ENCODE measurements at places on chromosomes 5 and 9.

- no peak for DNase-seq
These were observed 52.3 kb upstream of the EGFL7 start for GRCh38 chr9:136610426-136610825.

DNA sequence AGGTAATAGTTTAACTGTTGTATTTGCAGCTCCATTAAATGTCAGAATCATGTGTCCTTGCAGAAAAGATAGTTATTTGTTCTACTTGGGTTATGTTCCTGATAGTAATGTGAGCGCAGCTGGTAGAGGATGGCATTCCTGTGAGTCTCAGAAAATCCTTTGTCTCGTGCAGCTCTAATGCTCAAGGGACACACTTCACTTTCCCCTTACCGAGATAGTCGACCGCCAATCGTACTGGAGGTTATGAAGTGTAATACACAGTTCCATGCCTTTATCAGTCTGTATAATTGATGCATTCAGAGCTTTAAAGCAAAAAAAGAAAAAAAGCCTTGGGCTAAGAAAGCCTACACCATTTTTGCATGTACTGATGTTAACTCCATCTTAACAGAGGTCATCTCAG lies 60.2 kb upstream of the SRP19 start:
- no peak for DNase-seq

DNA sequence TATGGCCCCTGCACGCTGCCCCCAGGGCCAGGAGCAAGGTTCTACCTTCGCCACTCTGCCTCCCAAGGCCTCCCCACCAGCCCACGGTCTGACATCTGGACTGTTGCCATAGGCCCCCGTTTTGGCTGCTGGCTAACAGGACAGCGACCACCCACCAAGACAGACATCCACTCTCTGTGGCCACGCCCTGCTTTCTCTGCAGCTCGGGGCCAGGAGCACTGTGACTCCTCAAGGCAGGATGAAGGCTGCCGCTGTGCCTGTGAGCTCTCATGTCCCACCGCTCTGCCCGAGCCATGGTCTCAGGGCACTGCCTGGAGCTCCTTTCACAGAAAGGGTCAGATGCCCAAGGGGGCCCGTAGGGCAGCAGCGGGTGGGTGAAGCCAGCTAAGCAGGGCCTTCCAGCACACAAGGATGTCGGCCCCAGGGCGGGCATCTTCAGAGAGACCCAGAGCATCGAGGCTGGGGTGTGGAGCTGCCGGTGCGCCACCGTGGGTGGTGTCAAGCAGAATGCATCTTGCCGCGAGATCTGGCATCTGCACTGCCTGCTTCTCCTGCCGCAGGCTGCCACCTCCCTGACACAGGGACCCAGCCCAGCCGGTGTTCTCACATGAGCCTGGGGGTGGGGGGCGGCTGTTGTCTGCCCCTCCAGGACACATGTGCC lies 92.2 kb upstream of the ADAMTS2 start:
- DNase-seq = no peak

- DNase-seq = no peak
These were observed 9.6 kb downstream of the PSIP1 start for GRCh38 chr9:15501179-15501578.

DNA sequence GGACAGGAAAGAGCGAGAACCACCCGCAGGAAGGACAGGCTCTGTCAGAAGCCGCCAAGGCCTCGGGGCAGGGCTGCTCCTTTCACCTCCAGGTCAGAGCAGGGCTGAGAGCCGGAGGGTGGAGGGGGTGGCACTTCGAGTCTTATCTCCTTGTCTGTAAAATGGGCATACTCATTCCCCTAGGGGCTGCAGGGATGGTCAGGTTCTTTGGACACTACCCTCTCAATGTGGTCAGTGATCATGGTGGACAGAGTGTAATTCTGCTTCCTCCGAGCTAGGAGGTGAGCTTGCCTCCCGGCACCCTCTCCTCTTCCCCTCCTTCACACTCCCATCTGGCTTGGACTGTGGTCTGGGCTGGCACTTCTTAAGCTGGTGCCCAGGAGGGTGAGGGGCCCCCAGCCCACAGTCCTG lies 39.6 kb downstream of the RGS3 start:
- DNase-seq = no peak

- no peak for DNase-seq
These were observed 203.6 kb downstream of the EDIL3 start for GRCh38 chr5:84181093-84181492.

DNA sequence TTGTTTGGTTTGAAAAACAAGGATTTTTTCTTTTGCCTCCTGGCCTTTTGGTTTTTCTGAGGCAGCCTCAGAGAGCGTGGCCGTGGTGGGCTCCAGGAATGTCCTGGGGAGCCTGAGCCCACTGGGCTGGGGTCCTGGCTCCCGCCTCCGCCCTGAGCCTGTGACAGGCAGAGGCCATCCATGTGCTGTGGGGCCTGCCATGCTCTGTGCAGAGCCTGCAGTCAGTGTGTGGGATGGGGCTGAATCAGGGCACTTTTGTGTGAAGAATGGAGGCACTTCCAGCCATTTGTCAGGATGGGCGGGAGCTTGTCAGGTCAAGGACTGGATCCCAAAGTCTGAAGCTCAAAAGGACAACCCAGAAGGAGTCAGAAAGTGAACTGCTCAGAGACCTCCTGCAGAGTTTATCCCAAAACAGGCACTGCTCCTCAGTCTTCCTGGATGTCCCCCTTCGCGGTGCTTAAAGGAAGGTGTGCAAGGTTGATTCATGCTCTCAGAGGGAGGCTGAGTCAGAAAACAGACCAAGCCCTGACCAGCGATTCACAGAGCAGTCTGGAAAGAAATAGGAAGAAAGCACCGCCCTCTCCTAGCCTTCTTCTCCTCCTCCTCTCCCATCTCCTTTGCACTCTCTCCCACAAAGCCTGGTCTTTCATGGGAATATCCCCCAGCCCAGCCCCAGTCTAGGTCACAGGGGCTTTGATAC lies 53.2 kb downstream of the MVB12B start:
- DNase-seq = no peak

DNA sequence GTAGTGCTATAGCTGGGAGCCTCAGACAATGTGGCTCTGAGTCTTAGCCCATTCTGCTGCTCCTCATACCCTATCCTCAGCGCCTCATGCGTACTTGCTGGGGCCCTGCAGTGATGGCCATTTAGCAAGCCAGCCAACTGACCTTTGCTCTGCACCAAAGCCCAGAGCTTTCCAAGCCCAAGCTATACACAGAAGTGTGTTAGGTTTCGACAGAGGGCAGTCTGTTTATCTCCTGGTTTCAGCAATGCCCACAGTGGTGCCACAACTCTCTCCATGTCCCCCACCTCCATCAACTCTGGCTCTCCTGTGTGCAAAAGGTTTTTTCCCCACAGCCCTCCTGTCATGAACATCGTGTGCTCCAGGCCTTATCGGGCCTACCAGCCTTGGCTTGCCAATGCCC lies 16.9 kb downstream of the GNG10 start:
- DNase-seq = no peak

- DNase-seq = no peak
These were observed 61.5 kb upstream of the FOXE1 start for GRCh38 chr9:97791542-97791941.

DNA sequence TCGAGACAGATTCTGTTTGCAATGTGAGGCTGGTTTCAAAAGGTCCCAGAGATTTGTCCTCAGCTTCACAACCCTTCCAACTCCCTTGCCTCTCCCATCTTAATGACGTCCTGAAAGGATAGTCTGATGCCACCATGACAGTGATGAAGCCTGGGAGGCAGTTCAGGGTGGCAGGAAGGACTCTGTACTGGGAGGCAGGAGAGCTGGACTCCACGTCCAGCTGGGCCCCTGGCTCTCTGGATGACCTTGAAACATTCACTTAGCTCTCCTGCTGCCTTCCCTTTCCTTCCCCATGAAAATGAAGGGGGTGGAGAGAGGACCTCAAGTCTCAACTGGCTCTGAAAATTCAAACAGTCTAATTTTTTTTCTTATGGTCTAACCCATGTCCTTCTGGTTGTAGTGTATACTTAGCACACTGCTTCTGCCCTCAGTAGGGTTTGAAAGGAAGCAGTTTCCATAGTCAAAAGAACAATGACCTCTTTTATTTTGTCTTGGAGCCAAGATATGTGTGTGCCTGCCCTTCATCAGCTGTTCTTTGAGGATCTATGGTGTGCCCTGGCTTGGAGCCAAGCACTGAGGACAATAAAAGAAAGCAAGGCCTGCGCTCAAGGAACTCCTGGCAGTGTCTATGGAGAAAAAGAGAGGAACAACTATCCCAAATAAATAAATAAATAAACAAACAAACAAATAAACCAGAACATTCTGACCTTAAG lies 188.3 kb downstream of the GRIA1 start:
- DNase-seq = no peak

GRCh38 chr5:168372356-168372946 lies 81.0 kb downstream of the WWC1 start:
- DNase-seq = no peak

- DNase-seq = no peak
These were observed 29.8 kb upstream of the ZFR start for GRCh38 chr5:32474209-32474854.

GRCh38 chr9:33748633-33749304 lies 46.6 kb upstream of the PRSS3 start:
- DNase-seq = no peak

DNA sequence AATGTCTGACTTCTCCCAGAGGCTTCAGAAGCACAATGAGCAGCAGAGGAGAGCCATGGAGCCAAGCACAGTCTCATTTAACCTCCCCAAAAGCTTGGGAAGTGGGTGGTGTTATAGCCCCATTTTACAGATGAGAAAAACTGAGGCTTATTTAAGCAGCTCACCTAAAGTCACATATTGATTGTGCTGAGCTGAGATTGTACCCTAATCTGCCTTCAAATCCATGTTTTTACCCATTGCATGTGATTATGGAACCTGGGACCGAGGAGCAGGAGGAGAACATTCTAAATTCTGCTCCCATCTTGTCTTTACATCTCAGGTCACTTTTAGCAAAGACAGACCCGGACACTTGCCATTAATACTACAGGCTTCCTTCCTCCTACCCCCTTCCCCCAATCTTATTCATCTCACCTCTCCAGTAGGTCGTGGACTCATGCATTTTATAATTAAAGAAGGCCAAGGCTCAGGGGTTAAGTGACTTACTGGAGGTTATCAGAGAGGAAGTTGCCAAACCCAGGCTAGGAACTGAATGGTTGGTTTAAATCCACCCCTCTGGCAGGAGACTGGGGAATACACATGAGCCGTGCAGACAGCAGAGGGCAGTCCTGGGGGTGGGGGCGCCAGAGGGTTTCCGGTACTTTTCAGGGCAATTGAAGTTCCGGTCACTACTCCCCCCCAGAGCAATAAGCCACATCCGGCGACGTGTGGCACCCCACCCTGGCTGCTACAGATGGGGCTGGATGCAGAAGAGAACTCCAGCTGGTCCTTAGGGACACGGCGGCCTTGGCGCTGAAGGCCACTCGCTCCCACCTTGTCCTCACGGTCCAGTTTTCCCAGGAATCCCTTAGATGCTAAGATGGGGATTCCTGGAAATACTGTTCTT lies 51.0 kb upstream of the IL17B start:
- DNase-seq = no peak

DNA sequence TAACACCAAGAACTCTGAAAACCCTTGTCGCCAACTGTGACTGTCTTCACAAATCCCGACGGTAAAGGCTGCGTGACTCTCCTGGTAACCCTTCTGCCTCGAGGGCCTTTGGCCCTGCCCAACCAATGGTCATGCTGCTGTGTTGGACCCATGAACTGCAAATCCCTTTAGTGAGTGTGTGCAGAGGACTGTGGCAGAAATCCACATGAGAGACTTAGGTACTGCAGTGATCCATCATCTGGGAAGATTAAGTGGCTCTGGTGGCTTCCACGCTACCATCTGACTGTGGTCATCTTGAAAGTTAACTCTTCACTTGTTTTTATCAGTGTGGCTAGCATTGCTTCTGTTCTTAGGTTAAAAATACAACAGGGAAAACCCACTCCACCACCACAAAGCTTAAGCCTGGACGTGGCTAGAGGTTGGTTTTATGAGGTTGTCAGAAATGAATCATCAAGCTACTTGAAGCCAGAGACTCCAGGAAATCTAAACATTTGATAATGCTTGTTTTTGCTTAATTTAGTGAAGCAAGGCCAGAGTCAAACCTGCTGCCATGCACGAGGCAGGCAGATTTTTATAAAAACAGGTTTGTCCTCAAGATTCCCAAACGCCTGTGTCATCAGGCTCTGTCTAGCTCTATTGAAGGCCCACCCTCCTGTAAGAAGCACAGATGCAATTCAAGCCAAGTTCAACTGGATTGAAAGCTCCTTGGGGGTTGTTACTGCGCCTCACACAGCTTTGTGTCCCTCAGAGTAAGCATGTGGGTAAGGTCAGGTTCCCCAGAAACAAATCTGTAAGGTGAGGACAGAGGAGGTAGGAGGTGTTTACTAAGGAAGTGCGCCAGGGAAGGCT lies 52.7 kb upstream of the ERCC6L2 start:
- DNase-seq = no peak

GRCh38 chr5:38790891-38791290 lies 54.9 kb upstream of the OSMR start:
- no peak for DNase-seq

DNA sequence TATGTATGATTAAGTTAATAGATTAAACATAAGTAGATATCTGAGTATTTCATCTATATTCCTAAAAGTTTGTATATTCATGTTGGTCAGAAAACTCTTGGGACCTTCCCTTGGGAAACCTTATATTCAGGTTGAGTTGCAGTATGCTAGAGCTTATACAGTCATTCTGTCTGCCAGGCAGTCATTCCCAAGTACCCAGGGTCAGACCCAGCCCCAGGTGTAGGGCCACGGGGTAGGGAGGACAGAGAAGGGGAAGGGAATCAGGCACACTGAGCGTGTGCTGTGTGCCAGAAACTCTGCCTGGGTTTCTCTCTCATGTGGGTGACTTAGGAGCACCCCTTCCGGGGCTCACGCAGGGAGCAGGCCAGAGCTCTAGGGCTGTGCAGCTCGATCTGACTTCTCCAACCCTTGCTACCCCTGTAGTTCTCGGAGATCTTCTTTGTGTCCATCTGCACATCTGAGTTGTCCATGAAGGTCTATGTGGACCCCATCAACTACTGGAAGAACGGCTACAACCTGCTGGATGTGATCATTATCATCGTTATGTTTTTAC lies 28.2 kb downstream of the CATSPER3 start:
- no peak for DNase-seq

DNA sequence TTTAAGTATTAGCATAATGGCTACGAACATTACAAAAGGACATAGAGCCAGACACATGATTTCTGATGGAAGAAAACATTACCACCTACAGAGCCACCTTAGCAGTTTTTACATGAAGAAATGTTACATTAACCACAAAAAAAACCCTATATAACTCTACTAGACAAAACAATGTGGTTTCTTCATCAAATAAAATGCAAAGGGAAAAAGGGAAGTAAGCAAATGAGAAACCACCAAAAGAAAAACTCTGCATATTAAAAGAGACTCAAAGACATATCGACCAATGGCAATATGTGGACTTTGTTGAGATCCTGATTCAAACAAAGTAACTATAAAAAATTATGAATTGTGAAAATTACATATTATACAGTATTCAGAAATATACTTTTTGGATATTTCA lies 132.7 kb downstream of the TSSK1B start:
- DNase-seq = no peak

GRCh38 chr9:27600256-27600655 lies 27.0 kb upstream of the C9orf72 start:
- DNase-seq = no peak

DNA sequence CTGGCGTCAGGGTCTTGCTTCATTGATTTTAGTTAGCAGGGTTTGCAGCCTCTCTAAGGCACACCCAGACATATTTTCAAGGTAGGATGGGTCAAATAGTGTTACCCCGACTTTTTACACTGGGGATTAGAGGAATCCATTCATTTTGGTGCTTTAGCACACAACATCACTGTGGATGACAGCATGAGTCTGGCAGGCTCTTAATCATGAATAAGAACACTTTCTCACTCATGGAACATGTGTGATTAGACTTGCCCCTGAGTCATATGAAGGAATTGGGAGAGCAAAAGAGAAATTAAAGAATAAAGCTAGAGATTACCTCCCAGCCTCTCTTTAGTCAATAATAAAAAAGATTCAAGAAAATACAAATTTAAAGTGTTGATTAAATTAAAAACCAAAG lies 175.6 kb downstream of the SEMA5A start:
- no peak for DNase-seq

All from activated CD4-positive, alpha-beta T cell treated with anti-CD3 and anti-CD28 coated beads for 1 hour (primary cell).